CD4-positive, alpha-beta memory T cell (primary cell): ENCODE measurements at places on chromosomes 1 and 21. TPM values are rescaled to one million over a fixed set of nuclear protein-coding genes. Genes with fewer than 3 reads are reported as not detected.

ADAM30 gene
- polyA plus RNA-seq: not detected

EIF3I gene
- 165 TPM for polyA plus RNA-seq

KRTAP10-10 gene
- not detected for polyA plus RNA-seq

KPRP gene
- polyA plus RNA-seq: not detected

CATSPERE gene
- polyA plus RNA-seq: 0.30 TPM

SLC25A34 gene
- 0.08 TPM for polyA plus RNA-seq

PROK1 gene
- not detected for polyA plus RNA-seq

KRTAP12-2 gene
- not detected for polyA plus RNA-seq

LY9 gene
- 163 TPM for polyA plus RNA-seq

ATP5IF1 gene
- polyA plus RNA-seq: 743 TPM

DAB1 gene
- 3.9 TPM for polyA plus RNA-seq

AQP10 gene
- polyA plus RNA-seq: not detected

COPA gene
- polyA plus RNA-seq: 115 TPM

KCNJ9 gene
- not detected for polyA plus RNA-seq

CFAP141 gene
- not detected for polyA plus RNA-seq

GJA8 gene
- not detected for polyA plus RNA-seq

GUCA2B gene
- not detected for polyA plus RNA-seq

DDX59 gene
- 24.8 TPM for polyA plus RNA-seq

CA14 gene
- polyA plus RNA-seq: 0.40 TPM

FNDC10 gene
- polyA plus RNA-seq: 0.72 TPM

MYBPH gene
- not detected for polyA plus RNA-seq

AVPR1B gene
- not detected for polyA plus RNA-seq

NPL gene
- 3.5 TPM for polyA plus RNA-seq

PLA2G5 gene
- not detected for polyA plus RNA-seq

THEM5 gene
- 0.40 TPM for polyA plus RNA-seq

TRIM63 gene
- not detected for polyA plus RNA-seq

OR6N1 gene
- polyA plus RNA-seq: not detected

RBBP4 gene
- 246 TPM for polyA plus RNA-seq

NTNG1 gene
- polyA plus RNA-seq: not detected

ELAPOR1 gene
- polyA plus RNA-seq: 15.0 TPM

ASPM gene
- polyA plus RNA-seq: 0.01 TPM

SPRR2D gene
- polyA plus RNA-seq: not detected

IGSF21 gene
- not detected for polyA plus RNA-seq

OR10J5 gene
- polyA plus RNA-seq: not detected

UTS2 gene
- 0.33 TPM for polyA plus RNA-seq

TRIM67 gene
- not detected for polyA plus RNA-seq

ILDR2 gene
- not detected for polyA plus RNA-seq

CYYR1 gene
- not detected for polyA plus RNA-seq

MAP3K7CL gene
- 4.7 TPM for polyA plus RNA-seq

ATP1A4 gene
- not detected for polyA plus RNA-seq

COL11A1 gene
- not detected for polyA plus RNA-seq

PTPN7 gene
- polyA plus RNA-seq: 84.1 TPM

TFAP2E gene
- polyA plus RNA-seq: 0.23 TPM

TNFAIP8L2 gene
- 10.8 TPM for polyA plus RNA-seq

RHOU gene
- 0.29 TPM for polyA plus RNA-seq

UMODL1 gene
- 0.08 TPM for polyA plus RNA-seq

C4BPA gene
- not detected for polyA plus RNA-seq

PPM1J gene
- 0.13 TPM for polyA plus RNA-seq

AMPD1 gene
- not detected for polyA plus RNA-seq

FAM151A gene
- not detected for polyA plus RNA-seq

C1orf167 gene
- polyA plus RNA-seq: not detected
